ENCODE measurements at places on chromosomes 1 and 21.

DNA sequence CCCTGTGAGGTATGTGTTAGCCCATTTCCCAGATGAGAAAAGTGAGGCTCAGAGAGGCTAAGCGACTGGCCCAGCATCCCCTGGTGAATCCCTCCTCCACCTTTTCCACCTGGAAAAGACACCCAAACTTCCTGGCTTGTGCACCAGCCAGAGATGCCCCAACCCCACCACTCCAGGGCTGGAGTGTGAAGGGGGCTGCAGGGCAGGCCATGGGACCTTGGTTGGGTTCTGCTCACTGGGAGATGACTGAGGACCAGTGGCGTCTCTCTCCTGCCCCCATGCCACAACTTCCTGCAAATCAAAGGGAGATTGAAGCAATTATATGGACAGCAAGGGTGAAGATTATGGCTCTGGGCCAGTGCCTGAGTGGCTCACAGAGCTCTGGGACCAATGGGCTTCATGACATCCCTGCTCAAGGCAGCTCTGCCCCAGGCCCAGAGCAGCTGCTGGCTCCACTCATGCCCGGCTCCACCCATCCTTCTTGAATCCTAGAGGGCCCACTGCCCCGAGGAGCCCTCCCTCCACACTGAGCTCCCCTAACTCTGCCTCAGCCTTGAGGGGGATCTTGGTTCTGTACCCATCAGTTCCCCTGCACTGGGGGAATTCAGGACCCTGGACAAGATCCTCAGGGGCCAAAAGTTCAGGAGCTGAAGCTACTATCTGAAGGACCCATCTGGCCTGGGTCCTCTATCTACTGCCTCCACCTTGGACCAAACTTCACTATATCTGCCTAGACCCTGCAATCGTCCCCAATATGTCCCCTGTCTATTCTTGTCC, 416.9 kb downstream of the PTPRU start:
- ATAC-seq: no peak

GRCh38 chr21:33033094-33033951, 7.6 kb downstream of the OLIG2 start:
- no peak for ATAC-seq

DNA sequence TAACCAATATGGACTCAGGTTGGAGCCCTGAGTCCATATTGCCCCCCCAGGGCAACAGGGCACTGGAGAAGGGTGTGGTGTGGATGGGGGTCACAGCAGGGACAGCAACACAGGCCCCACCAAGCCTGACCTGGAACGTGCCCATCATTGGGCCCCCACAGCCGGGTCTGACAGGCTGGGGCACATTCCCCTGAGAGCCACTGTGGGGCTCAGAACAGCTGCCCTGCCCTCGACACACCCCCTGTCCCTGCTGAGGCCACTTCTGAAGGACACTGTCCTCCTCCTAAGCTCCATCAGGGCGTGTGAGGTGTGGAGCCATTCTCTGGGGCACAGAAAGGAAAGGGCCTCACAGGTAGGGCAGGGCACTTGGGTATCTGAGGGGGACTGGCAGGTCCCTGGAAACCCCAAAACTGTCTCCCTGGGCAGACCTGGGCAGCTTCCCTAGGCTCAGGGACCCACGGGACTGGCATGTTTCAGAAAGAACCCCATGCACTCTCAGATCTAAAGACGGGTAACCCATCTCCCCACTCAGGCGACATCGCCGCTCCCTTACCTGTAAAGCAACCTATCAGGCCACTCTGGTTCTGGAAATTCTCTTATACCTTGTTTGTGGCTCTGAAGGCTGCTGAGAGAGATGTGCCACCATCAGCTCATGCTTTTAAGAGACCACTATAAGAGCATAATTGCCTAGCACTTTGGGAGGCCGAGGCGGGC, 95.5 kb downstream of the DMRTB1 start:
- no peak for ATAC-seq

DNA sequence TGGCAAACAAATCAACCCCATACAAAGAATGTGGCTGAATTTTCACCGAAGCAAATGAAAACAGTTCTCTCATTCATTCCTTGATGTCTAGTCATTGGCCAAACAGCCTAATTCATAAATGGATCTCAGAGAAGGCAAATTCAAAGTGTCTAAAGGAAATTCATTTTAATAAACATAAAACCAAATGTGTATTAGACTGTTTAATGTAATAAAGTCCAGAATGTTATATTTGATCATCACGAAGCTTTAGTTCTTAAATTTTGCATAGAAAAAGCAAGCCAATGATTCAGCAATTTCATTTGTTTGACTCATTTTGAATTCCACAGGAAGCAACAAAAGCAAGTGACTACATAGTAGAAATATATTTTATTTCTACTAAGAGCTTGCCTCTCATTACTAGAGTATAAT, 379.2 kb upstream of the ADAMTS5 start:
- ATAC-seq: no peak

- no peak for ATAC-seq
Observed at GRCh38 chr1:86227026-86227425, 70.5 kb upstream of the COL24A1 start.

DNA sequence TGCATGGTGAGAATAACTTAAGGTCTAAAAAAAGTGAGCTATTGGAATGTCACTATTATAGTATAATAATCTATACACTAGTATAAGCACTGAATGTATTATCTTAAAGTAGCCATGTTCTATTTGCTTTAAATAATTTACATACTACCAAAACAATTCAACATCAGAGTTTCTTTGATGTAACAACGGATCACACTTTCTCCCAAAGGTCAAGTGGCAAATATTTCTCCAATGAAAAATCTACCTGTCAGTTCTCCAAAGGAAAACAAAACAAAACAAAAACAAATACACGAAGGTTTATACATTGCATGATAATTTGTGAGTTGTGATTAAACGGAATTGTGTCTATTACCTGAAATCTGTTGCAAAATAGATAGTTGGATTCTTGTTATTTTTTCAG, 581.4 kb downstream of the USP25 start:
- no peak for ATAC-seq

GRCh38 chr1:202090994-202091393, 31.7 kb upstream of the GPR37L1 start:
- ATAC-seq: no peak

DNA sequence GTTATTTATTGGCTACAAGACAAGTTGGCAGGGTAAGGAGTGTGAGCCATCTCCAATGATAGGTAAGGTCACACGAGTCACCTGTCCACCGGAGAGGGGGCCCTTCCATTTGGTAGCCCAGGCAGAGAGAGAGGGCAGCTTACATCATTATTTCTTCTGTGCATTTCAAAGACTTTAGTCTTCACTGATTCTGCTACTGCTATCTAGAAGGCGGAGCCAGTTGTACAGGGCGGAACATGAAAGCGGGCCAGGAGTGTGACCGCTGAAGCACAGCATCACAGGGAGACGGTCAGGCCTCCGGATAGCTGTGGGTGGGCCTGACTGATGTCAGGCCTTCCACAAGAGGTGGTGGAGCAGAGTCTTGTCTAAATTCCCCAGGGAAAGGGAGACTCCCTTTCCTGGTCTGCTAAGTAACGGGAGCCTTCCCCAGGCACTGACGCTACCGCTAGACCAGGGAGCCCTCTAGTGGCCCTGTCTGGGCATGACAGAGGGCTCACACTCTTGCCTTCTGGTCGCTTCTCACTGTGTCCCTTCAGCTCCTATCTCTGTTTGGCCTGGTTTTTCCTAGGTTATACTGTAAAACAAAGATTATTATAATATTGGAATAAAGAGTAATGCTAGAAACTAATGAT, 36.7 kb downstream of the ZNF695 start:
- no peak for ATAC-seq

DNA sequence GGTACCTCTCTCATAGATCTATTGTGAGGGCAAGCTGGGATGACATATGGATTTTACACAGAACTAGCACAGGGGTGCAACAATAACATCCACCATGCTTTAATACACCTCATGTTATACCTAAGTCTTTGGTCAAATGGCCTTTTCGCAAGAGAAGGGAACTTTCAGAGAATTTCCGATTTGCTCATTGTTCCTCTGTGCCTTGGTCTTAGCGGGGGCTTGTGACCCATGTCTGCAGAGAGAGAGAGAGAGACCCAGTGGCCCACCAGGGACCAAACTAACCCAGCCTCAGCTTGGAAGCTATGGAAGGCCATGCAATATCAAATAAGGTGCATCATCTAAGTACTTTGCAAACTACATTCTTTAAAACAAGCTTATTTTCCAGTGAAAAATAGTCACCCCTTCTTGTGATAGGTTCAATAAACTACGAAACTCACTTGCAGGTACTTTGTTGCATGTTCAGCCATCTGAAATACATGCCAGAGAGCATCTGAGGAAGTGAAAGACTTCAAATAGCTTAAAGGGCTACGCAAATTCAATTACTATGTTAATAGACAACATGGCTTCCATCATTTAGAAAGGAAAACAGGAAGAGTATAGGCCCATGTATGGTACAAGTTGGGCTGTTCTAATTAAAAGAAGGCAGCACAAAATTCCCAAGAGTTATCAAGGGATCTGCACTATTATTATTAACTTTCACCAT, 100.7 kb downstream of the KCNN3 start:
- no peak for ATAC-seq

GRCh38 chr1:30149226-30149625, 574.2 kb downstream of the MATN1 start:
- no peak for ATAC-seq

DNA sequence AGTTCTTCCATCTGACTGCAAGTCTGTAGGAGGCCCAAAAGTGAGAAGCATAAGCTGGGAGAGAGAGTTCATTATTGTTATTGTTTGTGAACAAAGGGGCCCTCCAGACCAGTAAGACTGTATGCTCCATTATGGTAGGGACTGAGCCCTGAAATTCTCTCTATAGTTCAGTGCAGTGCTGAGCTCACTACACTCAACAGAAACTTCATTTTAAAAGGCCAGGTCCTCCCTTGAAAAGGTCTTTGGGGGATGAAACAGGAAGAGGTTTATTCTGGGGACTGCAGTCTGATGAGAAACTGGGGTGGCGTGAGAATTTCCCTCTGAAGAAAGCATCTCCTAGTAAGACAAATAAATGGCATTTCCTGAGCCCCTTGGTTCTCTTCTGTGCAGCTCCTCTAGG, 5.5 kb upstream of the GATAD2B start:
- no peak for ATAC-seq

DNA sequence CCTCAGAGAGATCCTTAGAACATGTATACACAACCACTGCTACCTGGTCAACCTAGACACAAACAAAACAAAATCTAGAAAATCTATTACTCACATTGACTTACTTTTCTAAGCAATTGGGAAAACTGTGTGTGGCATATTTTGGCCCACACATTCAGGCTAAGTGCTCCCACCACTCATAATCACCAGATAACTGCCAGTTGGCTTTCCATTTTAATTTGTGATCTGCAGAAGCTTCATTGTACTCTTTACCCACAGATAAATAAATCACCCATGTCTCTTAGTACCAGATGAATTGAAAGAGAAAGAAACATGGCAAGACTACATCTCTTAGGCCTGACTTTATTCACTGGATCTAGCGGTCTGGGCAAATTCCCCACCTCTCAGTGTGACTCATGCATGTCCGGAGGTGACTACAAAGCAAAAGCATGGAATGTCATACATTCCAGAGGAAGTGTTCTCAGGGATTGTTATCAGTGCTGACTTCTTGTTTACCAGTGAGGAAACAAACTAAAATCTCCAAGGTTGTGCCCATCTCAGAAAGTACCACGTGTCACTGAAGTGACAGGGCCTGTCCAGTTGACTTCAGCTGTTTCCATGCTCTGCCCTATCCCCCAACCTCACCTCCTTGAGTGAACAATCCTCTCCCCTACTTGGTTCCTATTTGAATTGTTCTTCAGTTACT, 52.4 kb upstream of the BCL10 start:
- peak; percentile 50 for ATAC-seq

DNA sequence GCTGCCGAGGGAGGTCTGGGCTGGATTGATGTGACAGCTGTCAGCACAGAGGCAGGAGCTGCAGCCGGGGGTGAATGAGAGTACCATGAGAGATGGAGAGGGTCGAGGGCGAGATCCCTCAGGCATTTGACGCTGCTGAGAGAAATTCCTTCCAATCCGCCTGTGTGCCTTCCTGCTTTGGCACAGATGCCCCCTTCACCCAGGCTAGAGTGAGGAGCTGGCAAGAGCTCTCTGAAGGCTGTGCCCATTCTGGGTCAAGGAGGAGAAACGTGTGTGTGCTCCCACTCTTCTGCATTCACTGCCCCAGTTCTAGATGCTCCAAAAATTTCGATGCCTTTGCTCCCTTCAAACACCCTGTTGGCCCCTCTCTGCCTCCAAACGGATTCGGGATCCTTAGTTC, 4.8 kb downstream of the ARTN start:
- ATAC-seq: no peak

DNA sequence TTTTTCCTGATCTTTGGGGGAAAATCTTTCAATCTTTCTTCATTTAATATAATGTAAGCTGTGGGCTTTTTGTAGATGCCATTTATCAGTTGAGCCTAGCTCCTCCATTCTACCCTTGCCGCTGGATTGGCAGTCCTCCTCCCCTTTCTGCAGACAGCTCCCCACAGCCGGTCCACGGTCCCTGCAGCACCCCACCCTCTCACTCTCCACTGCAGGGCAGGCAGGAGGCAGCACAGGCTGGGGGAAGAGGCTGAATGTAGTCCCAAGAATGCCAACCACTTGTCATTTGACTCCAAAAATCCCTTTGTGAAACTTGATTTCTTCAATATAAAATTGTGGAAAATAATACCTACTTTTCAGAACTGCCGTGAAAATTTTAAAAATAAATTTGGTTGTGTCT, 96.7 kb downstream of the SYT2 start:
- ATAC-seq: no peak

- ATAC-seq: peak; percentile 4
Observed at GRCh38 chr1:6206520-6206855, 569 bp downstream of the RNF207 start.

Data from esophagus mucosa (tissue), 1 donor.